ENCODE measurements at places on chromosomes 3 and 15.

GRCh38 chr3:94162700-94163099 is 99.8 kb downstream of the NSUN3 start:
- no peak for DNase-seq

DNA sequence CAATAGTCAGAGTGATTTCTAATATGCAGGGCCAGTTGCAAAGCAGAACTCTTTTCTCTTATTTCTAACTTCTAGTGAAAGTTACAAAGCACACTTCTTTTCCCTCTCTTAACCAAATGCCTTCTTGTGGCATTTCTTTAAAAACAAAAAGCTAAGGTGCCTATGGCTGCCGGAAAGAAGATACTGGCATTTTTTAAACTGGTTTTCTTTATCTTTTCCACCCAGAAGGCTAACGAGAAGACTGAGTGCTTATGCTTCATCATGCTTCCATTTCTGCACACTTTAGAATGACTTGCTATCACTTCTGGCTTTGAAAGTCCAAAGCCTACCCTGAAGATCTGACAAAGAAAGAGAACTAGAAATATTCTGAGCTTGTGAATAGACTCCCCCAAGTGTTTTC is 141.3 kb downstream of the P2RY1 start:
- DNase-seq: no peak

- DNase-seq: peak; percentile 15
These were observed 3.3 kb upstream of the SLC38A3 start for GRCh38 chr3:50201573-50202315.

GRCh38 chr3:94146455-94146854 is 83.6 kb downstream of the NSUN3 start:
- DNase-seq: no peak

GRCh38 chr3:191136347-191136746 is 62.7 kb upstream of the OSTN start:
- no peak for DNase-seq

- no peak for DNase-seq
These were observed 91.4 kb upstream of the ASB14 start for GRCh38 chr3:57383838-57384237.

DNA sequence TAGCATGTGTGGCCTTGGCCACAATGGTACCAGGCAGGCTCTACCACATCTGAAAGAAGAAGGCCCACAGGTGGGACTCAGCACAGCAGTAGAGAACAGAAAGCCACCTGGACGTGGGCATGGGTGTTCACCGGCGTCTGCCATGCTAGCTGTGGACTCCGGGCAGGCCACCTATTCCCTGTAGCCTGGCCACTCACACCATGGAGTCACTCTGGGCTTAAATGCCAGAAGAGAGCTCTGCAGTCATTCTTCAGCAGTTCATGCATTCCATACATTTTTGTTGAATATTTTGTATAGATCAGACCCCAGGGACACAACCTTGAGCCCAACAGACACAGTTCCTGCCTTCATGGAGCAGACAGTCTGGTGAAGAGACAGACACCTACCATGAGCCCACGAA is 138.6 kb downstream of the SRGAP3 start:
- no peak for DNase-seq

DNA sequence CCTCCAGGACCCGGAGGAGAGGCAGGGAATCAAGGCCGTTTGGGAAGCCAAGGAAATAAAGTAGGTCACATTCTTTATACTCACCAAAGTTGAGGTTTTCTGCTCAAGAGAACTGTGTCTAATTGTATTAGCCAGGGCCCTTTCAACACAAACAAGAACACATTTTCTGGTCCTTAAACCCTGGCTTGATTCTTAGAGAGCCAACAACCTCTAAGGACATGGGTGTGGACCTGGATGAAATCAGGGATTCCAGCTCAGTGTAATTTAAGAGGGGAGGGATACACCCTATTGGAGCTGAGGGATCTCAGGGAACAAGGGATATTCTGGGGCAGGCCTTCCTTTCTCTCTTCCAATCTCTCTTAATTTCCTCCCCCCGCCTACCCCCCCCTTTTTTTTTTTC is 104.8 kb downstream of the COL6A6 start:
- DNase-seq: no peak

DNA sequence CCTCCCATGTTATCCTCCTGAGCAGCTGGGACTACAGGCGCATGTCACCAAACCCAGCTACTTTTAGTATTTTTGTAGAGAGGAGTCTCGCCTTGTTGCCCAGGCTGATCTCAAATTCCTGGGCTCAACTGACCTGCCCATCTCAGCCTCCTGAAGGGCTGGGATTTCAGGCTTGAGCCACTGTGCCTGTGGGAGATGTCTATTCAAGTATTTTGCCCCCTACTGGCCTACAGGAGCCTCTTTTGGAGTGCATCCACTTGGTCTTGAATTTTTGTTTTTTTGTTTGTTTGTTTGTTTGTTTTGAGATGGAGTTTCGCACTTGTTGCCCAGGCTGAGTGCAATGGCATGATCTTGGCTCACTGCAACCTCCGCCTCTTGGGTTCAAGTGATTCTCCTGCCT is 3.2 kb upstream of the DHX30 start:
- no peak for DNase-seq

- peak; percentile 84 for DNase-seq
These were observed 194.6 kb downstream of the FAM43A start for GRCh38 chr3:194879991-194880939.

GRCh38 chr3:128482666-128483656 is 10.0 kb downstream of the GATA2 start:
- peak; percentile 68 for DNase-seq

DNA sequence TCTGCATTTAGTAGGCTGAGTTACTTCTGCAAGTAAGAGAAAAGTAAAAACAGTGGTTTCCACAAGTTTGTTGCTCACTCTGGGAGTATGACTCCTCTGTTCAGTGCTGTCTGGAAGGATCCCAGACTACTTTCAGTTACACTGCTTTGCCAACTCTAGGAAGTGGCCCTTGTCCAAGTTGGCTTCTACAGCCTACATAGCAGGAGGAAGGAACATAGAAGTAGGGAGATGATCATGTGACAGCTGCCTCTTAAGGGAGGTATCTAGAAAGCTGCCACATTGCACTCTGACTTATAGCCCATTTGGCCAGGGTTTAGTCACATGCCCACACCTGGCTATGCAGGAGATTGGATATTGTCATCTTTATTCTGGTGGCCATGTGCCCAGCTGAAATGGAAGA is 298.1 kb downstream of the NSUN3 start:
- peak; percentile 55 for DNase-seq

- DNase-seq: no peak
These were observed 44.0 kb downstream of the PSMD6 start for GRCh38 chr3:63979093-63979885.

DNA sequence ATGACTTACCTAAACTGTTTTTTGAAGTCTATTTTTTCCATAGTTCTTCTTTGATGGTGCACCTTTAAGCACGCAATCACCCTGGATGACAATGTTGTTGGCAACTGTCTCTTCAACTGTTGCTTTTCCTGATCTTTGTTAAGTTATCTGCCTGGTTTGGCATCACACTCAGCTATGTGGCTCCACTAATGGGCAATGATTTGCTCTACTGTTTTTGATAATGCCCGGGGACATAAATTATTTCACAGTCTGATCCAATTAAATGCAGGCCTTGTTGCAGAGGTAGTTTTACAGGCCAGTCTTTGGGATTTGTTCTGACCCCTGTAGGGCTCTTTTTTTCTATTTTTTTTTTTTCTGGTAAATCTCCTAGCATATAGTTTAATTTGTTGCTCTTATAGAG is 436.3 kb downstream of the ZNF385D start:
- DNase-seq: no peak

GRCh38 chr3:98793971-98794370 is 30.8 kb downstream of the ST3GAL6 start:
- DNase-seq: no peak

DNA sequence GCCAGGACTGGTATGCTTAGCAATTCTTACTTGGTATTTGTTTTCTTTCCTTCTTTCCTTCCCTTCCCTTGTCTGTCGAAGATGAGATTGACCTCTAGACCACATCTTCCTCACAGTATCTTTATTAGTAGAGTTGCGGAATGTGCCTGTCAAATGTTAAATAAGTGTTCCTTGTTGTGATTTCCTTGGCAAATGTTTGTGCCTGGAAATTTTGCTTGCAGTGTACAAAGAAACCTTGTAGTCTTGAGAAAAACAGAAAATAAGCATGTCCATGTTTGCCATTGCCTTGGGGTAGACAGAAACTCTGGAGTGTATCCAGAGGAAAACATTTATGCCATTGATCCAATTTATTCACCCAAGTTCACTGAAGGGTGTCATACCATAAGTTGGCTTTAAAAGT is 79.5 kb upstream of the ZNF385D start:
- DNase-seq: no peak

DNA sequence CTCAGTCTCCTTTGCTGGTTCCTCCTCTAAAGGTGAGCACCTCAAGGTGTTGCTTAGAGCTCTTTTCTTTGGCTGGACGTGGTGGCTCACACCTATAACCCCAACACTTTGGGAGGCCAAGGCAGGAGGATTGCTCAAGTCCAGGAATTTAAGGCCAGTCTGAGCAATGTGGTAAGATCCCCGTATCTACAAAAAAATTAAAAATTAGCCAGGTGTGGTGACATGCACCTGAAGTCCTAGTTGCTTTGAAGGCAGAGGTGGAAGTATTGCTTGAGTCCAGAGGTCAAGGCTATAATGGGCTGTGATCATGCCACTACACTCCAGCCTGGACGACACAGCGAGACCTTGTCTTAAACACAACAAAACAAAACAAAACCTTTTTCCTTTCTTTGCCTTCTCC is 28.3 kb downstream of the TOPBP1 start:
- no peak for DNase-seq

GRCh38 chr3:141735770-141736465 is 2.2 kb upstream of the RNF7 start:
- DNase-seq: no peak

- DNase-seq: no peak
These were observed 23.5 kb downstream of the ROBO2 start for GRCh38 chr3:77063423-77063822.

DNA sequence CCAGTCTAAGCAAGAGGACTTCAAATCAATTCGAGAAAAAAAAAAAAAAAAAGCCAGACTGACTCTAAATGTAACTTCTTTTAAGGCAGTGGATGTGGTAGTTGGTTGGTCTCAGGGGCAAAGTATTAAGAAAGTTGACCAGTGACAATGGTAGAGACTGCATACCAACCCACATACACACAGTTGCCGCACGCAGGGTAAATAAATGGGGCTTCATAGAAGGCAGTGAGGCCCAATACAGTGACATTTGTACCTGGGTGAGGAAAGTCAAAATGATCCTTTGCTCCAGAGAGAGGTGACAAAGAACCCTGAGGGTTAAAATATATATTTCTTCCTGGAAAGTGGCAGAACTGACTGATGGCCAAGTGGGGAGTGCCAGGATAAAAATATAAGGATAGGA is 100.8 kb upstream of the MEX3B start:
- DNase-seq: no peak

DNA sequence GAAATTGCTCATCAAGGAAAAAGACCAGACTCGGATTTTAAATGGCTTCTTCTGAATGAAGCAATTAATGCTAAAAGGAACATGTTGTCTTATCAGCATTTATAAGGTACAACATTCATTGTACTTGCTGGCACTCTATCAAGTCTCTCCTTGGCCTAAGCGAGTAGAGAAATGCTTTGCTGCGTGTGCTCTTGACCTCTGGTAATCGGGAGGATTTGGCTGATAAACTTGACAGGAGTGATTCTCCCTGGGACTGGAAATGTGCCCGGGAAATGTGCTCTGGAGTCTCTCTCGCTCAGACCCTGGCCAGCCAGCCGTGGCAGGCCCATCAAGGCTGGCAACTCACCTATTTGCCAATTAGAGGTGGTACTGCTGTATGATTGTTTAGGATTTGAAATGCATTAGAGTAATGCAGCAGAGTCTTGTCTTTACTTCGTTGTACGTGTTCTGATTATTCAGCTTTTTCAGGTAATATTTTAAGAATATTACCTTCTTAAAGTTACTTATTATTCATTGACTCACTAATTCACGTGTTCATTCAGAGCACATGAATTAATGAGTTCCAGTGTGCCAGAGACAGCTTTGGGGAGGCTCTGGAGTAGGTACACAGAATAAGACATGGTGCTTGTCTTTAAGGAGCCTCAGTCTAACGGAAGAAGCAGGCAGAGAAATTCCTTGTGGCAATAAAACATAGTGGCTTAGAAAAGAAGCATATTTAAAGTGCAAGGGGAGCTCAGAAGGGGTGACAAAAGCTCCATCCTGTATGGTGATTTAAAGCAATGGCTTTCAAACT is 48.0 kb upstream of the TPRG1 start:
- DNase-seq: peak; percentile 39

GRCh38 chr15:34760909-34761308 is 6.1 kb upstream of the GJD2 start:
- DNase-seq: no peak

DNA sequence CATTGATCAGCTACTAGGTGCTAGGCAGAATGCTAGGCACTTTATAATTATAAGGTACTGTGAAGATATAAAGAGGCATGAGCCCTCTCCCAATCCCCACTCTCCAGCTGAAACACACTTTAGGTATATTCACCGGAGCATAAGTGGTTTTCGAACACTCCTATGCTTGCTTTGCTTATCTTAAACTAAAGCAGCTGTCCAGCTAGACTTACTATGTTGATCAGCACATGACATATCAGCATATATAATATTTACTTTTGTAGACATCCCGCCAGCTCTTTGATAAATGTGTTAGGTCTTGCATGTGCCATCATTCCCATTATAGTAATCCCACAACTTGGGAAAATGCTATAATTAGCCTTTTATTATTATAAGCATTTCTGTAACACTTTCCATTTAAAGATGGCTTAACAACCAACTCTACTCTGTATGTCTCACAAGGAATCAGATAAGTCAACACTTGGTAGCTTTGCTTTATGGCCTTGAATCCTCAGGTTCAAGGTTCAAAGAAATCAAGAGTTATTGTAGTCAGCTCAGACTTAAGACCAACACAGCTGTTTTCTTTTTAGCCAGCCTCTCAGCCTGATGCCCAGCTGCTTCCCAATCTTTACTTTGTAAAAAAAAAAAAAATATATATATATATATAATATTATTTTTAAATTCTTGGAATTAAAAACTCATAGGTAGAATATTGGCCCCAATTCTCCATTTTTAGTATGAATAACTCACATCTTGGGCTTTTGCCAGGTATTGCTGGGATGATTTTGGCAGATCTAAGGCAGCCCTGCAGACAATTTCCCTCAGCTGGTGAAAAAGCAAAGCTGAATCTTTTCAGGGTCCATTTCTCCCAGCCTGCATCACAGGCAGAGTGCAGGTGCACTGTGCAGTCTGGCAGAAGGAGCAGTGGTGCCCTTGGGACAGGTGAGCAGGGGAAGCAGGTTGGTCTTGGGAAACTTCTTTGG is 104.2 kb downstream of the THRB start:
- no peak for DNase-seq

DNA sequence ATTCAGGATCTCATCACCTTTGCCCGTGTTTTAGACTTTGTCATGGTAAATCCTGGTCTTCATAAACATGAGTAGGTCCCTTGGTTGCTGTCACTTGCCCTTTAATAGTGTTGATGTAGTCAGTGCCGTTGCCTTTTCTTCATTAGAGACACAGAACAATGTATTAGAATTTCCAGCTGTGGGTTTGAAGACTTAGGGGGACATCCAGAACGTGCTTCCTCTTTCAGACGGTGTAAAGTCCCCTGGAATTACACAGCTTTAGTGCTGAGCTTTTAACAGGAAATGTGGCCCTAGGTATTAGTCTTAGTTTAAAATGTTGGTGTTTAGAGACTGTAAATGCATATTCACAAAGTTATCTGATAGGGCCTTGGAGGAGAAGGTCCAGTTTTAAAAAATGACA is 8.8 kb upstream of the LRCH3 start:
- DNase-seq: no peak

GRCh38 chr3:128498127-128498626 is 5.2 kb upstream of the GATA2 start:
- DNase-seq: no peak

GRCh38 chr15:100835636-100836035 is 44.0 kb upstream of the ALDH1A3 start:
- no peak for DNase-seq

Data from left cardiac atrium (tissue), 4 donors.